CD4-positive, alpha-beta T cell treated with Interferon alpha-2 for 1 hour (primary cell): ENCODE measurements at places on chromosomes 13 and 19.

DNA sequence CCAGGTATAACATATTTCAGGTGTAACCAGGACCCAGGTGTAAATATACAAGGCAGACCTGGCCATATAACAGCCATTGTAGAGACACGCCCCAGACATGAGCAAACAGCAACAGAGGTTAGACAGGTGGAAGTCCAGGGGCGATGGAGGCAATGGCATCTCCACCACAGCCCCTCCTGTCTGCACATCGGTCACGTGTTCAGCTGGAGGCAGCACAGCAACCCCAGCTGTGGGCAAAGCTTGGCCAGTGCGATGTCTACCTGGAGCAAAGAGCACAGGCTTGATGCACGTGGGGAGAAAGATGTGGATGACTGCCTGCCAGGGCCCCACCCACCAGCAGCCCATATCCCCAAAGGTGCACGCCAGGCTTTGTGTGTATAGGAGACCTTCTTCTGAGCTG lies 4.4 kb downstream of the CYP4F2 start:
- DNase-seq, result no peak

GRCh38 chr13:110819203-110820014 lies 95.5 kb downstream of the ANKRD10 start:
- peak; percentile 60 for DNase-seq

- DNase-seq, result no peak
These were observed 117.8 kb downstream of the NALCN start for GRCh38 chr13:101298517-101298916.

DNA sequence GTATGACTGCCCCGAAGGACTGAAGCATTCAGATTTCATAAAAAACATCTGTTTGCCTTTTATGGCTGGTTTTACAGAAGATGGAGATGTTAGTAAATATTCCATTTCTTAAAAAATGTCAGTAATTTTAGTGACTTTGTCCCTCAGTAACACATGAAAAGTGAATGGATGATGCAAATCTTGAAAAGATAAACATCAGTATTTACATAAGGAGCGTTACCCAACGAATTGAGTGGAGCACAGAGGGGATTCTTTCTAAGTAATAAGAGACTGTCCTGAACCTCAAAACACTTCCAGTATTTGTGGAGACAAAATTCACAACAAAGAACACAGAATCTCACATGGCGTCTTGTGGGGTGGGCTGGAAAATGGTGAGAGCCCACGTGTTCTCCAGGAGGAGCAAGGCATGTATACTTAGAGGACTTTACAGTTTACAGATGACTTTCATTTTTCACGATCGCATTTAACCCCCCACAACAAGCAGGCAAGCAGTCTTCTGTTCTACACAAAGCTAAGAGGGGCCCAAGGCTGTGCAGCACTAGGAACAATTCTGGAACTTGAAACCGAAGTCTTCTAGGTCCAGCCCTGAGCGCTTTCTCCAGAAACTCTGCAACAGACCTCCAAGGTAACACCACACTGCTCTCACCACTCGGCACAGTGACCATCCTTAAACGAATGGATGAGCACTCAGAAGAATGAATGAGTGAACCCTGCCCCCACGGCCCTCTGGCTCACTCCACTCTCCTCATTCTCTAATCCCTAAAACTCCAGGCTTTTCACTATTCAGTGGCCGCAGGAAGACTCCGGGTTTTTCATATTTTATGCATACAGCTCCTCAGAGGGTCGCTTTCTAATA lies 709.8 kb downstream of the UQCRFS1 start:
- no peak for DNase-seq

- no peak for DNase-seq
These were observed 39.7 kb downstream of the USP12 start for GRCh38 chr13:27131906-27132305.
